ENCODE measurements at places on chromosomes 4 and X.

DNA sequence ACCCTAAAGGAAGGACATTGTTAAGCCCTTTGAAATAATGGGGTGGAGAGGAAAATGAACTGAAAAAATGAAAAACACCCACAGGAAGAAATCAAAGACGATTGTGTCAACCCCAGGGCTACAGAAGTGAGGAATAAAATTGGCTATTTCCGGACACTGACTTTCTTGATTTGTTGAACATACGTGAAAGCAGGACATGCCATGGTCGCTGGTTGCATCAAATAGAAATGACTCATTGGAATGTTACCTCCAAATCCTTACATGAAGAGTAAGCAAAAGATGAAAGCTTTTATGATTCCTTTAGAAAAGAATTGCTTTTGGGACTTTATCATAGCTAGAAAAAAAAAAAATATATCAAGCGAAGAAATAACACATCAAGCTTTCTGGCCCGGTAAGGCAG is 75.3 kb downstream of the DCUN1D4 start:
- DNase-seq: peak; percentile 25

GRCh38 chr4:57168982-57169381 is 58.8 kb upstream of the IGFBP7 start:
- DNase-seq: no peak

GRCh38 chr4:791898-792625 is 33.9 kb downstream of the CPLX1 start:
- DNase-seq: no peak

- DNase-seq: no peak
Measured at GRCh38 chr4:76293772-76294171, 12.8 kb upstream of the STBD1 start.

- no peak for DNase-seq
Measured at GRCh38 chr4:15376145-15376544, 51.7 kb upstream of the C1QTNF7 start.

DNA sequence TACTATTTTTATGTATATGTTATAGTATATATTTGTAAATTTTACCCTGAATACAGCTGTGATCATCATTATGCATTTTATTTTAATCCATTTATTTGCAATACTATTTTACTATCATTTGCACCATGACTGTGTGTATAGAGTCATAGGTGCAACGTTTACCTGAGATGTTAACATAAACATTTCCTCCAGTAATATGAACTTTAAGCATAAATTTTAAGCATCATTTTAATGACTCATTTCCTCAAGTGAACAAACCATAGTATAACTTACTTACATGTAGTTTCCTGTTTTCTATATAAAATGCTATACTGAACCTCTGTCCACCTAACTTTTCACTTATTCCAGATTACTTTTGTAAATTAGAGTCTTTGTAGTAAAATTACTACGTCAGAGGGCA is 92.8 kb downstream of the NFKB1 start:
- DNase-seq: no peak

DNA sequence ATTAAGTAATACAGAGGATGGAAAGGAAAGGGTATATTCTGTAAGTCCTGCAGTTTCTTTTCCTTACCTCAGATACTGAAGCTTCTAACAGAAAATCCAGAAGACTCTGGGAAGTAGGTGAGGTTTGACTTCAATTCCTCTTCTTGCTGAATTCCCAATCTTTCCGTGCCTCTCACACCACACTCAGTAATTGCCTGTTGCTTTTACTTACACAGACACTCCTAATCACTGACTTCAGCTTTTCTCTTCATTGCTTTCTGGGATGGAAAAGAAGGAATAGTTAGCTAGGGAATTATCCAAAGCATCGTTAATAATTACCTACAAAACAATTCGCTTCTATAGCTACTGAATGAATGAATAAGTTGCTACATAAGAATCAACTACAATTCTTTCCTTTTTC is 163.6 kb downstream of the FBXO8 start:
- DNase-seq: no peak

- DNase-seq: peak; percentile 77
Measured at GRCh38 chr4:80202190-80202711, 4.9 kb downstream of the PRDM8 start.

GRCh38 chr4:172011196-172011595 is 198.0 kb downstream of the GALNTL6 start:
- no peak for DNase-seq

DNA sequence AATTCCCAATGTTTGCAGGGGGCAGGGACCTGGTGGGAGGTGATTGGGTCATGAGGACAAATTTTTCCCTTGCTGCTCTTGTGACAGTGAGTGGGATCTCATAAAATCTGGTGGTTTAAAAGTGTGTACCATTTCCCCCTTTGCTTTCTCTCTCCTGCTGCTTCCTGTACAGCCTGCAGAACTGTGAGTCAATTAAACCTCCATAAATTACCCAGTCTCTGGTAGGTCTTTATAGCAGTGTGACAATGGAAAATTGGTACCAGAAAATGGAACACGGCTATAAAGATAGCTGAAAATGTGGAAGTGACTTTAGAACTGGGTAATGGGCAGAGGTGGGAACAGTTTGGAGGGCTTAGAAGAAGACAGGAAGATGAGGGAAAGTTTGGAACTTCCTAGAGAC is 108.7 kb upstream of the NPFFR2 start:
- no peak for DNase-seq

DNA sequence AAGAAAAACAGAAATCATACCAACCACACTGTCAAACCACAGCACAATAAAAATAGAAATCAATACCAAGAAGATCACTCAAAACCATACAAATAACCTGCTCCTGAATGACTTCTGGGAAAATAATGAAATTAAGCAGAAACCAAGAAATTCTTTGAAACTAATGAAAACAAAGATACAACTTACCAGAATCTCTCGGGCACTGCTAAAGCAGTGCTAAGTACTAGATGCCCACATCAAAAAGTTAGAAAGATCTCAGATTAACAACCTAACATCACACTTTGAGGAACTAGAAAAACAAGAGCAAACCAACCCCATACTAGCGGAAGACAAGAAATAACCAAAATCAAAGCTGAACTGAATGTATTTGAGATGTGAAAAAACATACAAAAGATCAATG is 33.2 kb downstream of the AWAT2 start:
- no peak for DNase-seq

GRCh38 chrX:348461-349117 is 30.0 kb upstream of the GTPBP6 start:
- no peak for DNase-seq

GRCh38 chr4:68349279-68349648 is 626 bp downstream of the YTHDC1 start:
- peak; percentile 47 for DNase-seq

DNA sequence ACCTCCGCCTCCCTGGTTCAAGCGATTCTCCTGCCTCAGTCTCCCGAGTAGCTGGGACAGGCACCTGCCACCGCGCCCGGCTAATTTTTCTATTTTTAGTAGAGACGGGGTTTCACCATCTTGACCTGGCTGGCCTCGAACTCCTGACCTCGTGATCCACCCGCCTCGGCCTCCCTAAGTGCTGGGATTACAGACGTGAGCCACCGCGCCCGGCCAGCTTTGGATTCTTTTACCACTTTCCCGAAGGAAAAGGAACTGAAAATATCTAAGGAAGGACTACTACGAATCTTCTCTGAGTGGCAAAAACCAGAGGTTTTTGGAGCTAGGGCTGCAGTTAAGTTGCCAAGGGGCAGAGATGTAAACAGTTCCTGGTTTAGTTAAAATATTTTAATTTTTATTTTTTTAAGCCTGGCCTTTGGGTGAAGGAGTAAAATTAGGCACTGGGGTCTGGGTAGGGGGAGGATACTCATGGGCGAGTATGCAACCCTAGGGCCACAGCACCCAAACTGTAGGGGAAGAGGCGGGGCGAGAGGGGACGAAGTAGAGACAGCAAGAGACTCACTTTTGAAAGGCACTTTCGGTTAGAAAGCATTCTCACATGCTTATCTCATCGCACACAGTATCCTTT is 525 bp upstream of the CISD2 start:
- no peak for DNase-seq

DNA sequence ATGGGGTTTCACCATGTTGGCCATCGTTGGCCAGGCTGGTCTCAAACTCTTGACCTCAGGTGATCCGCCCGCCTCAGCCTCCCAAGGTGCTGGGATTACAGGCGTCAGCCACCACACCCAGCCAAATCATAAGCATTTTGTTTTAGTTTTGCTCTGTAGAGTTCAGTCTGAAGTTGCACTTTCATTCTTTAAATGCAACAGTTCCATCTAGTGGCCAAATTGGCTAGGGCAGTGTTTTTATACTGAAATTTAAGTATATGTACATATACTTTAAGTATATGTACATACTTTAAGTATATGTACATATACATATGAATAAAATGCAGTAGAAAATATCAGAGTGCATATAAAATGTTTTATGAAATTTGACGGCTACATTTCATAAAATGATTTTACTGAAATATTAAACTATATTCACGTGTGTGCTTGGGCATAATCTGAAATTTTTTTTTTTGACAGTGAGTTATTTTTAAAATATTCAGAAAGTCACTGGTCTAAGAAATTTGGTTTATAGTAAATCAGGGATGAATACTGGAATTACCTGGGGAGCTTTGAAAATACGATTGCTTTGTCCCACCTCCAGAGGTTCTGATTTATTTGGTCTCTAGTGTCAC is 145.5 kb downstream of the NWD2 start:
- peak; percentile 42 for DNase-seq

- no peak for DNase-seq
Measured at GRCh38 chrX:25295466-25295865, 279.7 kb upstream of the ARX start.

DNA sequence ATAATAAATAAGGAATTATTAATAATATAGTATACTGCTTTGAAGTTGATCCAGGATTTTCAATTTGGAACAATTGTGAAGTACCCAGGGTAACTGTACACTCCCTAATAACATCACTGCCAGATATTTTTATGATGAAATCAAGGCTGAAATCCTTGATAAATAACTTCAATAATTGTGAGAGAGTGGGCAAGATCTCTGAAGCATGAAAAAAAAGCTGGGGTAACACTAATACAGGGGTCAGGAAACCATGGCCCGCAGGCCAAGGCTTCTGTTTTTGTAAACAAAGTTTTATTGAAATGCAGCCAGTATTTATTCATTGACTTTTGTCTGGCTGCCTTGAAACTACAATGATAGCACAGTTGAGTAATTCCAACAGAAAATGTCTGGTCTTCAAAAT is 41.6 kb downstream of the CPEB2 start:
- DNase-seq: no peak

- DNase-seq: no peak
Measured at GRCh38 chrX:13383907-13384306, 64.1 kb upstream of the ATXN3L start.

- DNase-seq: peak; percentile 61
Measured at GRCh38 chr4:26780539-26780938, 80.1 kb upstream of the STIM2 start.

DNA sequence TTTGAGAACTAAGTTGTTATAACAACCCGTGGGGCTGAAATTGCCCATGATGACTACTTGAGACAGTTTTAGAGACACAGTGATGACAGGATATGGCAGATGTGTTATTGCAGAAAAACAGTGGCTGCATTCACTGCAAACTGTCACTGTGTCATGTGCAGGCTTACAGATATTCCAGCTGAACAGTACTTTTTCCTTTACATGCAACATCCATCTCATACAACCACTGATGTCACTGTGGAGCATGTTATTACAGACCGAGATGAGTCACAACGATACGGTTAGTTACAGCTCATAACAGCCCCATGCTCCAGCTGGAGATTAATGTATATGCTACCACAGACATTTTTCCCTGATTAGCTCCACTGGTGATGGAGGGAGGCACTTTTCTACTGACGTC is 207.4 kb downstream of the TMA16 start:
- peak; percentile 49 for DNase-seq

DNA sequence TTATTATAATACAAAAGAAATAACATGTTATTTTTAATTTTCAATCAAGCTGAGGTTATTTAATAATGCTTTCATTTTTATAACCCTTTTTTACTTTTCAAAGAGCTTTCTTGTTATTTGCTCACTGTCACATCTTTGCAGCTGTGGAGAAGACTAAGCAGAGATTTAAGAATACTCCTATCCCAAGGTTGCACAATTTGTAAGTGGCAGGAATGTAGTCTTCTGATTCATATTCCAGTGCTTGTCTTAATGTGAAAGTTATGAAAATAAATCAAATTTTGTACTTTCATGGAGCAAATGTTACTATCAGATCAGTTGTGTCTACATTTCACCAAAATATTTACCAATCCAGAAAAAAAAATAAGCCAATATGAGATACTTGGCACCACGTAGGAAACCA is 86.6 kb downstream of the DDIT4L start:
- no peak for DNase-seq

- DNase-seq: no peak
Measured at GRCh38 chr4:148845609-148846008, 403.4 kb upstream of the NR3C2 start.

DNA sequence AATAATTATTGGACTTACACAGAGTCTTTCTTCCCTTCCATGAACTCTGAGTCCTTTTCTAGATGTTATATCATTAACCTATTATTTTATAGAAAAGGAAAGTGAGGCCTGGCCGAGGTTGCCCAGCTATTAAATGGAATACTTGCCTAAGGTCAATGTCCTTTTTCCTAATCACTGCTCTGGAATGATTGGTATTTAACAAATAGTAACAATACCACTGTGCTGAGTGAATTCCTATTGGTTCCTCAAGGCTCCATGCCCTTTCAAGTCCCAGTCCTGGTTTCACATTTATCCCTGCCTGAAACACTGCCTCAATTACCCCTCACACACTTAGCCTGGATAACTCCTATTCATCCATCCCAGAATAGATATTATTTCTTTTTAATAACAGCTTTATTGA is 6.2 kb downstream of the TCEAL9 start:
- peak; percentile 54 for DNase-seq
